Activated naive CD8-positive, alpha-beta T cell treated with anti-CD3 and anti-CD28 coated beads, Interleukin-2, amount 10 ng/mL, durations not matched to agents 7 days and 5 days (primary cell): ENCODE measurements at places on chromosomes 6 and 20. TPM values are rescaled to one million over a fixed set of nuclear protein-coding genes. Genes with fewer than 3 reads are reported as not detected.

The PLN gene
- not detected for total RNA-seq

The SCRT2 gene
- total RNA-seq = not detected

The FOXQ1 gene
- not detected for total RNA-seq

The OR2J3 gene
- not detected for total RNA-seq

The CD40 gene
- total RNA-seq = 3.0 TPM

The GTSF1L gene
- not detected for total RNA-seq

The PAK5 gene
- not detected for total RNA-seq
